ENCODE measurements at places on chromosomes 7 and 10.

- DNase-seq, result no peak
These were observed 259.3 kb downstream of the ZEB1 start for GRCh38 chr10:31578181-31578852.

GRCh38 chr7:92336662-92337340 lies 91.0 kb downstream of the ANKIB1 start:
- no peak for DNase-seq

GRCh38 chr10:25501912-25502311 lies 327.1 kb downstream of the GPR158 start:
- no peak for DNase-seq

- no peak for DNase-seq
These were observed 158.9 kb upstream of the FERD3L start for GRCh38 chr7:19304086-19304485.

- no peak for DNase-seq
These were observed 34.5 kb upstream of the MEOX2 start for GRCh38 chr7:15720849-15721471.

DNA sequence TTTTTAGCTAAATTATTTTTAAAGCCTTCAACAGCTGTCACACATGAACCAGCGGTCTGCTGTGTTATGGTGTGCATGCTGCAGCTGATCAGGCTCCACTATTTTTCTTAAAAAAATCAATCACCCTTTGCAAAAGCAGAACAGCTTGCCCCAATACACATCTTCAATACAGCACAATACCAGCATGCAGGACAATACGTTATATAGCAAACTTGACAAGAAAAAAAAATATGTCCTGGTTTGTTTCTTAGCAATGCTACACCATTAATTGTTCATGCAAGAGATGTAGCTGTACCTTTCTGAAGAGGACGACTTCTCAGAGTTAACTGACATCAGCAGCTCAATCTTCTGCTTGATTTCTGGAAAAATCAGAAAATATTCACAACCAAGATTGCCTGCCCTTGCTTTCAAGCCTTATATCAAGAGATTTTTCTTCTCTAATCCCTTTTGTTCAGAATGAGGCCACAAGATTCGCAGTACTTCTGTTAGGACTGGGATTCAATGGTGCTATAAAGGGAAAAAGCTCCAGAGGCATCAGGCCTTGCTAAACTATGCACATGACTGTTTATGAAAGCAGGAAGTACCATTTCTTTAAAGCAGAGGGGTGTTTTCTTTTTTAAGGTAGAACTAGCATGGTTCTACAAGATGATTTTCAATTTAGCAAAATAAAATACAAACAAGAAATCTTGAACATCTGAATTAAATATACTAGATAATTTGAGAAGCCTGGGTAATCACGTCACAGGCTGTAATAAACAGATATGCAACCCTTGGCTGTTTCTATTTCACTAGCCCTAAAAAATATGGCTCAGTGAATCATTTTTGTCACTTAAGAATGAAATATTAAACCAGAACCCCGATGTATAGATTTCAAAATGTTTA lies 120.0 kb downstream of the SRPK2 start:
- no peak for DNase-seq

DNA sequence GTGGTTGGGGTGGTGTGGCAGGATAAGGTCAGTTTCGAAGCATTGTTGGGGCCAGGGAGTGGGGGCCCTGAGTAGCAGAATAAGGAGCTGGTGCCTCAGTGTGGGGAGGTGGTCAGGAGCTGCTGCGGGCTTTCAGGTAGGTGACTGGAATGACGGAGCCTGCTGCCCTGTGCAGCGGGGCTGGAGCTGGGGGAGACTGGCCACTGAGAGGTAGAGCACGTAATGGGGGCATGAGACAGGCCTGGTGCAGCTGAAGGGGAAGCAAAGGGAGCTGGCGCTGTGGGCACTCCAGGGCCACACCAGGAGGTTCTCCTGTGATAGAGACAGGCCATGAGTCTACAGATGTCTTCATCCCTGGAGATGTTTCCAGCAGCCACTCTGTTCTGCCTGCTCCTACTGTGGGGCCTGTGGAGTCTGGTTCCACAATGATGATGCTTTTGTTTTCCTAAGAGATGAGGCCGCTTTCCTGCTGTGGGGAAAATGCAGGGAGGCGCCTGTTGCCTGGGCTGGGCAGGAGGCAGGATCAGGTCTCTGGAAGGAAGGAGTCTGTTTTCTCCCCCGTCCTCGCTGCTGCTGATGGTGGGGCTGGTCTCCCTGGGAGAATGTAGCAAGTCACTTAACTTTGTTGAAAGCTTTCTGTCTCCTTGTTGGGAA lies 31.1 kb downstream of the NUB1 start:
- DNase-seq, result no peak

DNA sequence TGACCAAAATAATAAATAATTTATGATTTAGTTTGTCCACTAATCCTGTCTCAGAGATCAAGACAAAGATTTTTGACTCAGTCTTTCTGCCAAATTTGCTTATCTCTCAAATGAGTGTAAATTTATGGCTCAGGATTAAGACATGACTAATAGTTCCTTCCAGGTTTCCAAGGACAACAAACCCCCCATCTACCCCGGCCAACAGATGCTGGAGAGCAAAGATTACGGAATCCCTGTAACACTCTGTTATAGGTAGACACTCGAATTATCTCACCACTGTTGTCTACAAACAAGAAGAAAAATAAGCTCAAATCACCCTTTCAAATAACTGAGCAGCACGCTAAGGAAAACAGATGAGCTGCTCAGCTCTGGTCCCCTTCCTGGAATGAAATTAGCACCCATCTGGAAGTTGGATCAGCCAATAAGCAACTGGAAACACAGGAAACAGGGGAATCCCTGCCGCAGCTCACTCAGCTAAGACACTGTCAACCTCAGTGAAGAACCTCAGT lies 56.8 kb upstream of the SVIL start:
- DNase-seq, result no peak

DNA sequence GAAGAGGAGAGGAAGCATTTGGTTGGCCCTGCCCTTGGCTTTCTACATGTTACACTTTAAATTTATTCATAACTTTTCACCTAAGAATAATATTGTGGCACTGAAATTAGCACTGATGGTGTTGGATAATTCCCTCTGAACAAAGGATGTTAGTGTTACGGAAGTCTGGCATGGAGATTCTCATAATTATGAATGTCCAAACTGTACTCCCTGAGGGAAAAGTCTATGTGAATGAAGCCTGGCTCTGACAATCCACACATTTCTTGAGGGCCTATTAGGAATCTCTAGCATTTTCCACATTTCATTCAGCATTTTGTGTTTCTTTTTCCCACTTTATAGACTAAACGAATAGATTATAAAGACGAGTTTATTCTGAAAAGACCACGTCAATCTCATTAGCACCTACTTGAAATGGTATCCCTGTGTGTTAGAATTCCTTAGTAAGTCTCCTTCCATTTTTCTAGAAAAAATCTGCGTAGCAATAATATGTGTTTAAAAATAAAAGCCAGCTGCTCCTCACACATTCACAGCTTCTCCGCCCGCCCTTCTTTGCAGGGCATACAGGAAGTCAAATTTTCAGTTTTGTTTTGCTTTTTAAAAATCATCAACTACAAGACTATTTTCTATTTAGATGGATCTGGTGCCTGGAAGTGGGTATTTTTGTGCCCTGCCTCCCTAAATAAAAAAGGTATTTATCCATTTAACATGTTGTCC lies 131.8 kb upstream of the PALS2 start:
- no peak for DNase-seq

- DNase-seq, result no peak
These were observed 596.8 kb downstream of the PTPRN2 start for GRCh38 chr7:157990881-157991250.

GRCh38 chr10:97714401-97715258 lies 1.1 kb downstream of the MARVELD1 start:
- DNase-seq, result no peak

- no peak for DNase-seq
These were observed 64.4 kb downstream of the FBXL13 start for GRCh38 chr7:103010211-103010610.

DNA sequence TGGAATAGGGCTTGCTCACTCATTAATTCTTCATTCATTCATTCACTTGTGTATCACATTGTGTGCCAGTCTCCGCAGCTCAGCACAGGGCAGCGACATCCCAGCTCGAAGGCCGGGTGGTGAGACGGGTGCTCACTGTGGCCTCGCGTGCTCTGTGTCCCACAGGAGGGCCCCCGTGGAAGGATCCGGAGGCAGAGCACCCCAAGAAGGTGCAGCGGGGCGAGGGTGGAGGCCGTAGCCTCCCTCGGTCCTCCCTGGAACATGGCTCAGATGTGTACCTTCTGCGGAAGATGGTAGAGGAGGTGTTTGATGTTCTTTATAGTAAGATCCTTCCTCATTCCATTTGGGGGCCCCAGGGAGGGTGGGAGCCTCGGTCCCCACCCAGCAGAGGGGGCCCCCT lies 61.6 kb downstream of the GTF2IRD1 start:
- DNase-seq, result no peak

DNA sequence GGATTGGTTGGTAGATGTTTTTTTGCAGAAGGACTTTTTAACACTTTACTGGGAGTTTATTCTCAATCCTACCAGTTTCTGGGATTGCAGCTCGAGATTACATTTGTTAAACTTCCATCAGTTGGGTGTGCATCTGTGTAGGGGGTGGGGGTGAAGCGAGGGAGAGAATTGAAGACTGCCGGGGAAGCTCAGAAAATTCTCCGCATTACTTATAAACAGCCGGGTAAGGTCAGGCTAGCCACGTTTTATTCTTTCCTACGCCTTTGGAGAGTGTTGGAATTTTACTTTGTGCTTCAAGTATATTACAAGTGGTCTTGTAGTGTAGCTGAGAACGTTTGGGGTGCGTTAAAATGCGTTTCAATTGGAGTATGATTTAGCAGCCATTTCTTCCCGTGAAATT lies 1.1 kb downstream of the PALS2 start:
- DNase-seq, result no peak

- DNase-seq, result no peak
These were observed 274.0 kb downstream of the DNAJB6 start for GRCh38 chr7:157610671-157611295.

DNA sequence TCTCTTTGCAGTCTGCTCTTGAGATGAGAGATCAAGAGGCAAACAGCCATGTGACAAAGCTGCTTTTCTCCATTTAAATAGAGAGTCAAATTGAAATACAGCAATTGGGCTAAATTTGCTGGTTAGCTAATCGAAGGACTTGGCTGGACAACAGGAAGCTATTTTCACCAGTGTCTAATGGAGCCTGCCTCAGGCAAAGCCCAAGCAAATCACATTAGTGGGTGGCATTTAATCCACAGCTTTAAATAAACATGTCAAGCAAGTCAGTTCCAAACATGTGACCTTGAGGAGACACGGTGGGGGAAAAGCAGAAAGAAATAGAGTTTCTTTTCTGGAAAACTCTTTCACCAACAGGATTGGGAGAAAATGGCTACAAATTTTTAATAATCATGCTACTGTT lies 180.5 kb upstream of the AOAH start:
- DNase-seq, result no peak
